ENCODE measurements at places on chromosomes 6 and 20.
A peak's percentile ranks its signal among the peaks of the same experiment; 100 is the strongest.

GRCh38 chr6:79250107-79250514, 15.6 kb upstream of the HMGN3 start:
- no peak for DNase-seq

- DNase-seq, result no peak
These were observed 138.0 kb downstream of the THBS2 start for GRCh38 chr6:169115632-169116031.

GRCh38 chr6:110882274-110882619, 7.7 kb downstream of the AMD1 start:
- DNase-seq, result no peak

DNA sequence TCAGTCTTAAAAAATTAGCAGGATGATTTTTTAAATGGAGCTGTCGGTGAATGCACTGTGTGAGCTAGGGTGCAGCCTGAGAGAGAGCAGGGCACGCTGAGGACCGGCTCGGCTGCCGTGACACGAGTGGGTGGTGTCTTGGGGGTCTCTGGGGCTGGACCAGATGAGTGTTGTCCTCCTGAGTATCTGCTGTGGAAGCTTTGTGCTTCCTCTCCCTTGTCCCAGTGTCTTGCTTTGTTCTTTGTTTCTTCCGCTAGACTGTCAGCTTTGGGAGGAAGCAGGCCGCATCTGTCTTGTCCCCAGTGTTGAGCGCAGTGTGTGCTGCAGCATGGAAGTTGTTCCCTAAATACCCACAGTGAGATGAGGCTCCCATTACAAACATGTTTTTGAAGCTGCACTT, 89.4 kb downstream of the RTN4IP1 start:
- no peak for DNase-seq

DNA sequence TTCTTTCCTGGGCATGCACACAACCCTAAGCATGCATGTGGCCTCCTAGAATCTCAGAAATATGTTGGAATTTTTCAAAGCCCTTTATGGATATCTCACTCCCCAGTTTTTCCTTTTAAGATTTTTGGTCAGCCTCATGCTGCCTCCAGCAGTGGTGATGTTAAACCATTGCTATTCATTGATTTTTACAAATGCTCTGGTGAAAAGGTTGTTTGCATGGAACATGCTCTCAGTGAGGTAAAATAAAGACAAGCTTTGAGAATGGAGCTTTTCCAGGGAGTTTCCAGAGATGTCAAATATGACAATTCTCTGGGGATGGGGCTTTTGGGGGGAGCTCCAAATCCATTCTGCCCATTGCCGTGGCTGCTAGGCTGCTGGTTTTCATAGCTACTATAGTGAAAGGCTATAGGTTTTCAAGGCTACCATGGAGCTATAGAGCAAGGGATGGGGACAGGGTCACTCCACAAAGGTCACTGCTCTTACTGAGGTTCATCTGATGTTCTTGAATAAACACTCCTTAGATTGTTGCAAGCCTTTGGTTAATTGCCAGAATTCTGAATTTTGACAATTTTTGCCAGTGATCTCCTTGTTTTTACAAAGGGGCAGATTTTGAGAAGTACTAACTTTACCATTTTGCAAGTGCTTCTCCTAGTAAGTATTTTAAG, 178.1 kb upstream of the ARG1 start:
- DNase-seq, result no peak

- no peak for DNase-seq
These were observed 70.1 kb upstream of the RPS6KA2 start for GRCh38 chr6:166697113-166697512.

DNA sequence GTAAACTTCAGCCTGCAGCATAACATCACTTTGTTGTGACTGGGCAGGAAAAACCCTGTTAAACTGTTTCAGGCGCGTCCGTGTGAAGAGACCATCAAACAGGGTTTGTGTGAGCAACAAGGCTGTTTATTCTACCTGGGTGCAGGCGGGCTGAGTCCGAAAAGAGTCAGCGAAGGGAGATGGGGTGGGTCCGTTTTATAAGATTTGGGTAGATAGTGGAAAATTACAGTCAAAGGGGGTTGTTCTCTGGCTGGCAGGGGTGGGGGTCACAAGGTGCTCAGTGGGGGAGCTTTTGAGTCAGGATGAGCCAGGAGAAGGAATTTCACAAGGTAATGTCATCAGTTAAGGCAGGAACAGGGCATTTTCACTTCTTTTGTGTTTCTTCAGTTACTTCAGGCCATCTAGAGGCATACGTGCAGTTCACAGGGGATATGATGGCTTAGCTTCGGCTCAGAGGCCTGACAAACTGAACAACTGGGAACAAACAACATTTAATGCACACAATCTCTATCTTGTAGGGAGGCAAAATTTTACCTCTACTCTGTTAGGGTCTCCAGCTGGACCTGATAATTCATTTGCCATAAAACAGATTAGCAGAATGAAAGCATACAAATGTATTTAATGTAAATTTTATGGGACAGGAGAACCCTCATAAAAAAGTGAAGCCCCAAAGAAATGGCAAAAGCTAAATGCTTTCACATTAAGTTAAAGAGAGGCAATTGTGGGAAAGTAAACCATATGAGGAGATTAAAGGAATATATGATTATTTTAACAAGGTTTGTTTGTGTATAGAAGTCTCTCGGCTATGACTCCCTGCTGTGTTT, 58.3 kb upstream of the HFE start:
- DNase-seq, result no peak

DNA sequence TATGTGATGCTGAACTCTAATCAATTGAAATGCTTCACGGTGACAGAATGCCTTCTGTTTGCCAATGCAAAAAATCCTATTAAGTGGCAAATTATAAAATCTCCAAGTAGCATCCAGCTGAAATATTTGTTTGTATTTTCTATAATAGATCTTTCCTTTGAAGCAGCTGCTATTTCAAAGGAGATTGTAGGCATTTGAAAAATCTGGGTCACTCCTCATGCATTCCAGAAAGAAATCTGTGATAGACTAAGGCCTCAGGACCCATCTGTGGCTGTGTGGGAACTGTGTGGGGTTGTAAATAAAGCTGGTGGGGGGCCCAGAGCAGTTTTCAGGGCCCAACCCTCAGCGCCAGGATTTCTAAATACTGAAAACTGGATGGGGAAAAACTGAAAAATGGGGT, 216.9 kb upstream of the ARG1 start:
- no peak for DNase-seq

- no peak for DNase-seq
These were observed 49.2 kb downstream of the ANKS1A start for GRCh38 chr6:34938268-34938667.

DNA sequence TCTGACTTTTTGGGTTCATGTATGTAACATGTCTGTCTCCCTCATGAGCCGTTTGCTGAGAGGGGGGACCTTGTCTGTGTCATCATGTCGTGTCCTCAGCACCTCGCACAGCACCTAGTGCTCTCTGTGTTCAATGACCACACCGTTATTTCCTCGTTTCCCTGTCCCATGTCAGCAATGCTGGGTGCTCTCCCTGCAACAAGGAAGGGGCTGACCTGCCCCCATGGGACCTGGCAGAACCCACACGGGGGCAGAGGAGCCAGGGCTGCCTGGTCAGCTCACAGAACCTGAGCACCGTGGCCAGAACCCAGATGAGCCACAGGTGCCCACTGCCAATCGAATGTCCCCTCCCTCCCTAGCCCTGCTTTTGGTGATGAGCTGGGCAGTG, 7.3 kb downstream of the ADA start:
- DNase-seq, result no peak

DNA sequence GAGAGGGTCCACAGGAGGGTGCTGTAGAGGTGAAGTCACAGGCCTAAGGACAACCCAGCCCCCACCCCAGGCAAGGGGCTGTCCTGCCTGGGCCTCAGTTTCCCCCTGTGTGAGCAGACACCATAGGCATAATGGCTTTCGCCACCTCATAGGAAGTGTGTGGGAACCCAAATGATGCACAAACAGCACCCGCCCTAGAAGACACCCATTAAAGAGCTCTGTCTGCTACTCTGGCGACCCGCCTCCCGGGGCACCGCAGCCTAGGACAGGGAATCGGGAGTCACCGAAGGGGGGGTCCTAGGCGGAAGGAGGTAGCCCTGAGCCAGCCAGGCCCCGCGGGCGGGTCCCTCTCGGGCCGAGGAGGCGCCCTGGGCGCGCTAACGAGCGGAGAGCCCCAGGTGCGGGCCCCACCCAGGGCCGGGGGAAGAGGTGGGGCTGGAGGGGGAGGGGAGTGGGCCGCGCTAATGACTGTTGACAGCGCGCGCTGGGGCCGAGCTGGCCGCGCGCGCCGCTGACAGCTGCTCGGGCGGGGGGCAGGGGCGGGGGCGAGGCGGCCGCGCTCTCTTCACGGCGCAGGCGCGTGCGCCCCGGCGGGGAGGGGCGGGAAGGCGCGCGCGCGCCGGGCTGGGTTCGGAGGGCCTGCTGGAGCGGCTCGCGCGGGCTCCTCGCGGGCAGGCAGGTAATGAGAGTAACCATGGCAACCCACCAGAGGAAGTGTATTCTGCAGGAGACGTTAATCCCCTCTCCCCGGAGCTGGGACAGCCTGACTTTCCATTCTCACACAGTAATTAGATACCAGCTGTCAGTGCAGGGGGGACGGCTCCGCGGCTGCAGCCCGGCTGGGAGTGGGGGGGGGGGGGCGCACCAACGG, 48.9 kb downstream of the NOL4L start:
- peak; percentile 91 for DNase-seq

GRCh38 chr20:12936524-12936923, 72.2 kb upstream of the SPTLC3 start:
- no peak for DNase-seq

Data from NCI-H2081 treated with DMSO at 0.1 percent for 48 hours (cell line).